Hematopoietic multipotent progenitor cell treated with erythropoietin and hydrocortisone succinate and interleukin-3 and kit ligand, for 8 days (in vitro differentiated cells): ENCODE measurements at places on chromosomes 11 and 22.
A peak's percentile ranks its signal among the peaks of the same experiment; 100 is the strongest.

DNA sequence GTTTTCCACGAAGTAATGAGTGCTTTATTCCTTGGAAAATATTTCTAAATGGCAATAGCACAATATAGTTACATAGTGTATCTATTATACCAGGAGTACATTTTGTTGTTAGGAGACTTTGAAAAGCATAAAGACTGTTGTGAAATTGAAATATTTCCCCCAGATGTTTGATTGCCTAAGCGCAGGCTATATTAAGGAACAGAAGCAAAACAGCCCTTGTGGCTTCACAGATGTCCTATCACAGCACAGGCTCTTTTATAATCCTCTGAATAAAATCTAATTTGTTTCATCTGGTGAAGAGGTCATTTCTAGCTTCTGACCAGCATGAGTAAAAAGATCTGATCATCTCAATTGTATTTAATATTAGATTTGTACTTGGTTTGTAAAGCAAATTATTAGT, 48.2 kb downstream of the BSX start:
- no peak for DNase-seq

- peak; percentile 25 for DNase-seq
Measured at GRCh38 chr11:63698976-63699733, 17.9 kb downstream of the RTN3 start.

DNA sequence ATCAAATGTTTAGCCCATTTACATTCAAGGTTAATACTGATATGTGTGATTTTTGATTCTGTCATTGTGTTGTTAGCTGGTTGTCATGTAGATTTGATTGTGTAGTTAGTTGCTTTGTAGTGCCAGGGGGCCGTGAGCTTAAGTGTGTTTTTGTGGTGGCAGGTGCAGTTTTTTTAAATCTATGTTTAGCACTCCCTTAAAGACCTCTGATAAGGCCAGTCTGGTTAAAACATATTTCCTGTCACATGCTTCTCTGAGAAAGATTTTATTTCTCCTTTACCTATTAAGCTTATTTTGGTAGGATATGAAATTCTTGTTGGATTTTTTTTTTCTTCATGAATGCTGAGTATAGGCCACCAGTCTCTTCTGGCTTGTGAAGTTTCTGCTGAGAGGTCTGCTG, 540.6 kb downstream of the LUZP2 start:
- DNase-seq: no peak

DNA sequence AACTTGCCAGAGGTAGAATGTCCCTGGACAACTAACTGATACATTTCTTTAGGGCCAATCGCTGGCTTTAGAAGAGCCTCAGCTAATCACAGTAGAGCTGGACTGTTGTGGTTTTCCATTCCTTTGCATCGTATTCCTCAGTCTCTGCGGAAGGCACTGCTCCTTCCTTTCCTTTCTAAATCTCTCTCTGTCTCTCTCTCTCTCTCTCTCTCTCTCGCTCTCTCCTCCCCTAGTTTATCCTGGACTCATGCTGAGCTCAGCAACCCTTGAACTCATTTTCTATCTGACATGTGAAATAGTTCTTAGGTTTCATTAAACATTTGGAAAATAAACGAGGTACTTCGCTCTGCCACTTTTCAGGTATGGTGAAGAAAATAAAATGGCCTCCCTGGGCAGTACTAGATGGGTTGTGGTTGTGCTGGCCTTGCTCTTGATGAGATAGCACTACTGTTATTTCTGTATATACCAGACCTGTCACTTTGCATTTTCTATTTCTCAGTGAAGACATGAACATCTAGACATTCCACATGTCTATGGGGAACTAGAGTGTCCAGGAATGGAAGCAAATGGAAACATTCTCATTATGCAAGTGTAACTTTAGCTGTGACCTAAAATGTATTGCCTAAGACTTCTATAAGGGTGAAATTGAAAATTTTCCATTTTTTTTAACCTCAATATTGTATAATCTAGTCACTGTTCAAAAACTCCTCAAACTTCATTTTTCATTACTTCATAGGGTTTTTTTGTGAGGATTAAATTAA, 12.0 kb upstream of the SESN3 start:
- DNase-seq: no peak

DNA sequence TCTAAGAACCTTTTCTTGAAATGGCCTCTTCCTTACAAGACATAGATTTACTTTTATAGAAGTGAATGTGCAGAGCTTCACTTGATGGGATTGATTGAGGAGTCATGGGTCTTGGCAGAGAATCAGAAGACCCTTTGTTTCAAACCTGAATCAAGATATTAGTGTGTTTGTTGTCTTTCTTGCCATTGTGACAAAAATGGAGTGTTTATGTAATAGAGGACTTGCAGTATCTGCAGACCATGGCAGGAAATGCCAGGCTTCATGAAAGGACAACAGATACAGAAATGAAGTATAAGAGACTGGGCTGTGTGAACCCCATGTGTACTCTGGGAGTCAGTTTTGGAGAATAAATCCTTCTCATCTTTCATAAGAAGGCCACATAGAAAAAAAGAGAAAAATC, 72.9 kb upstream of the HORMAD2 start:
- no peak for DNase-seq

DNA sequence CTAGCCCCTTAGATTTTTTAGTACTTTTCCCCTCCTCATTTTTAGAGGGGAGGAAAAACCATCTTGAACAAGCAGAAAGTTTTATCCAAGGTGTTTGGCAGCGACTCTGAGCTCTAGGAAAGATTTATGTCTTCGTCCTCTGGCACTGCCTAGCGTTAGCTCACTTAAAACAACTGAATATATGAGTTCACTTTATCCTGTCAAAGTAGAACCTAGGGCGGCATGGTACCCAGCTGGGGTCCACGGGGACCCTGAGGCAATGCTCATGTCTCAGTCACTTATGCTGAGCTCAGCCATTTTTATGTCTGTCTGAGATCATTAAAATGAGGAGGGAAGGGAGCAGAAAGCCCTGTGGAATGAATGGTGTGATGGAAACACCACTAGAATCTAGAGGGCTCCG, 14.2 kb upstream of the VSIG10L2 start:
- DNase-seq: no peak

DNA sequence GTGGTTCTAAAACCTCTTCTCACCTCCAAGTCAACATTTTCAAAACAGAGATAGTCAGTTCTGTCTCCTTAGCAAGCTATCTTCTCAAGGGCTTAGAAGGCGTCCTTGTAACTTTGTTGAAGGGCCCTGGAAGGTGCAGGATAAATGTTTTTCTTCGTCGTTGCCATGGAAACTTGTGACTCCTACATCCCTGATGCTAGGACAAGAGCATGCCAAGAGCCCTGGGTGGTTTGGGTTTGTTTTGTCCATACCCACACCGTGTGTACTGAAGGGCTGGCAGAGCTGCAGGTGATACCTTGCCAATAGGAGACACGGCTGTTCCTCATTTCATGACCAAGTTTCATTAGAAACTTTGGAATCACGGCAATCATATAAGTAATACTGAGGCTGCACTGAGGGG, 81.6 kb downstream of the GALNT18 start:
- DNase-seq: no peak

GRCh38 chr11:12715131-12715530, 40.9 kb downstream of the TEAD1 start:
- no peak for DNase-seq

GRCh38 chr22:50012211-50013181, at the start of gene IL17REL:
Gene IL17REL (minus strand): TSS chr22:50012765. CDS start chr22:50012646, 119 bp downstream.
- no peak for DNase-seq

DNA sequence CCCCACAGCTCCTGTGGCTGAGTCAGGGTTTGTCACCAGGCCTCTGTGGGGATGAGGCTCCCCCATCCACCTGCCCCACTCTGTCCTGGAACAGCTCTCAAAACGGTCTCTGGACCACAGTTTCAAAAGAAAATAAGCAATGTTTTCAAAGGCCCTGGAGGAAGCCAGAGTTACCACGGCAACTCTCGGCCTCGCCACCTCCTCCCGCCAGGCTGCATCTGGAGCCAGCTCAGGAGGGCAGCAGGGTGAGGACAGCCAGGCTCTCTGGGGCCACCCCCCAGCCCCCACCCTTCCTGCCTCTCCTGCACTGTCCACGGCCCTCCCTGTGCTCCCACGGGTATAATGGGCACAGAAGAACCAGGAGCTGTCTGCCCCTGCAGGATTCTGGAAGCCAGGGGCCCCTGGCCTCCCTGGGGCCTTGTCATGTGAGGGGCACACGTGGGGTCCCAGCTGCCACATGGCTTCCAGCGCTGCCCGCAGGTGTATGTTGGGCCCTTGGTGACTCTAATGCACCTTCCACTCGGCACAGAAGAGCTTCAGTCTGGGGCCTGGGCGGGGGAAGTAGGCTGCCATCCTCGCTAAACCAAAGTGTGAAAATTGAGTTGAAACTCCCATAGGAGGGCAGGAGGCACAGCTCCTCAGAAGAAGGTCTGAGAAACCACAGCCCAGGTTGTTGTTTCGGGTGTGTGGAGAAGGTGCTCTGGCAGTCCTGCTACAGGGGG, 10.3 kb downstream of the CD81 start:
- no peak for DNase-seq

GRCh38 chr22:27274770-27275449, 526.6 kb downstream of the MN1 start:
- DNase-seq: no peak

DNA sequence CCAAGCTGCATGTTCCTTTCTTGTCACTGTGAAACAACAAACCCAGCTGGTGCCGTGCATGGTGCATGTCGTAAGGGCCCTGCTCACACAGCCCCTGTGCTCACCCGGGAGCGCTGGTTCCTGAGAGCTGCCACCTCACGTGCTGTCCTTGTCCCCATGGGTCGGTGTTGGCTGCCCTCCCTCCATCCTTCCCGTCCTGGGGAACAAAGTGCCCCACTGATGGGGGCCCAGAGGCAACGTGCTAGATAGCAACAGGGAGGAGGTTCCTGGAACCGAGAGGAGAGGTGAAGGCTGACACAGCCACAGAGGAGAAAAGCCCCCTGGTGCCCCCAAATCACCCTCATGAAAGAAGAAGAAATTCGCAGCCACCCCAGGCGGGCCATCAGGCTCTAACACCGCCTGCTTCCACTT, 56.6 kb upstream of the SLC22A12 start:
- no peak for DNase-seq

GRCh38 chr11:64690235-64690634, 32.8 kb downstream of the NRXN2 start:
- DNase-seq: no peak

DNA sequence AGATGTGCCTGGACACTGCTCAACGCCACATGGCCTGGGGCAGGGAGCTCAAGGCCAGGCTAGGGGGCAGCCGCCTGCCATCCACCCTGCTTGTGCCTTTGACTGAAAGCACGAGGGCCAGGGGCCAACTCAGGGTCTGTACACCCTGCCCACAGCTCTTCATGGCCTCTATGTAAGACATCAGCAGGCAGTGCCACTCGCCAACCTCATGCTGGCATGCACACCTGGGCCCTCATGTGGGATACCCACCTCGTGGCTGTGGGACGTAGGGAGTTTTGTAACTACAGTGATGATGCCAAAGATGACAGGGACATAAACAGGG, 25.6 kb downstream of the TBX1 start:
- no peak for DNase-seq

DNA sequence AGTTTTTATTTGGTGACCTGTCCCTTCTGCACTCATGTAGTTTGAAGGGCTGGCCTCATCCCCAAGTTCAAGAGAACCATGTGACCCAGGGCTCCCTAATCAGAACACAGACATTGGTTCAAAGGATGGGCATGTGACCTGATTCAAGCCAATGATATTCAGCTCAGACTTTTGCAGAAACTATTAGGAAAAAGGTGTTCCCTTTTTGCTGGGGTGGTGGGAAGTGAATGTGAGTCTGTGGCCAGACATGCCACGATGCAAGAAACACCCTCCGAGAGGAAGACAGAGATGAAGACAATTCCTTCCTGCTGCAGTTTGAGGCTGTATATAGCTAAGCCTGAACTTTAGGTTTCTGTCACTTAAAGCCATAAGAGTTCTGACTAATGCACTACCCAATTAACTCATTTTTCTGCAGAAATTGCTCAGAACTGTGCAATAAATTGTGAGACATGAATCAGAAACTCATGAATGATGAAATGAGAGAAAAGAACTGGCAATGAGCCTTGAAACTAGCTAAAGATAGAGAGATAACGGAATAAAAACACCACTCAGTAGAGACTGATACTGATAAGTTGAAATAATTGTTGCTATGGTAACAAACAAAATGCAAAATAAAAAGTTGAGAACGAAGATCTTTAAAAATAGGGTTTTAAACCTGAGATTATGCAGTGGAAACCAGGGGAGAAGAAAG, 9.2 kb upstream of the MAPK1 start:
- DNase-seq: no peak

DNA sequence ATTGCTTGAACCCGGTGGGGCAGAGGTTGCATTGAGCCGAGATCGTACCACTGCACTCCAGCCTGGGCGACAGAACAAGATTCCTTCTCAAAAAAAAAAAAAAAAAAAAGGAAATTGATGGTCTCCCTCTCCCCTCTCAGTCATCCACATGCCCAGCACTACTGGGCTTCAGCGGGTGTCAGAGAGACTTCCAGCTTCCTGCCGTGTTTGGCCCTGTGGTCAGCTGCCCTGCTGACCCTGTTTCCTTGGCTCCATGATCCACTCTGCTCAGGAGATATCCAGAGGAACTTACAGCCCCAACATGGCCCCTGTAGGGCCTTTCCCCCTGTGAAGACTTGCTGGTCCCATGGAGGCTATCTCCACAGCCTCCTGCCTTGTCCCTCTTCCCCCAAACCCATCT, 6.1 kb upstream of the PNPLA3 start:
- DNase-seq: no peak

GRCh38 chr11:27820249-27820648, 120.0 kb upstream of the BDNF start:
- no peak for DNase-seq

- no peak for DNase-seq
Measured at GRCh38 chr11:46458491-46458890, 66.9 kb upstream of the CHRM4 start.

- no peak for DNase-seq
Measured at GRCh38 chr22:35558719-35559118, 18.1 kb downstream of the RASD2 start.

- no peak for DNase-seq
Measured at GRCh38 chr11:123197711-123198110, 2.7 kb upstream of the CLMP start.

DNA sequence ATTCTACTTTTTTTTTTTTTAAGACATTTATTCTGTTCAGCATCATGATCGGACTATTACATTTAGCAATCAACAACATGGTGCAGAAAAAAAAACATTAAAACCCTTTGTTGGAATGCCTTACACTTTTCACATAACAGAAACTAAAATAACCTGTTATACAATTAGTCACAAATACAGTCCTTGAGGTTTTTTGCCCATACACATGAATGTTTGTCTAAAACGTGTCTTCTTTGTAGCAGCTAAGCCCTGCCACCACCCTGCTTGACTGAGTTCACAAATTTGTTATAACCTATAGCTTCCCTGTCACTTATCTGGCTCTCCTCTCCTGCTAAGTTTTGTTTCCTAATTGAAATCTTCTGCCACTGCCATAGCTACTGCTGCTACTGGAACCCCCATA, 75.4 kb upstream of the ARHGAP20 start:
- no peak for DNase-seq
